ENCODE measurements at places on chromosomes 3 and 15.

DNA sequence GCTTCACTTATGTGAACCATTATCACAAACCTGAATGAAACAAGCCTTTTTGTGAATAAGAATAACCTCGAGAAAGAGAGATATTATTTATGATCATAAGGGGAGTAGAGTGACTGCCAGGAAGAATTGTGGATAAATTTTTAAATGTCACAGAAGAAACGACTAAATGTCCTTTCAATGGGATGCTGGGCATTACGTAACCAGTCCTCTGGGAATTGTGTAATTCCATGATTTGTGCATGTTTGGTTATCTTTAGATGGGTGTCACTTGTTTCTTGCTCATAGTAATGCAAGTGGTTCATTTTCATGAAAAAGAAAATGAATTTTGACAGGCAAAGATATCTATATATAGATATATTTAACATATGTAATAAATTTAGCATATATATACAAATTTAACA lies 379.5 kb upstream of the AGTR1 start:
- DNase-seq: no peak

GRCh38 chr3:172776049-172776717 lies 25.7 kb downstream of the ECT2 start:
- no peak for DNase-seq

DNA sequence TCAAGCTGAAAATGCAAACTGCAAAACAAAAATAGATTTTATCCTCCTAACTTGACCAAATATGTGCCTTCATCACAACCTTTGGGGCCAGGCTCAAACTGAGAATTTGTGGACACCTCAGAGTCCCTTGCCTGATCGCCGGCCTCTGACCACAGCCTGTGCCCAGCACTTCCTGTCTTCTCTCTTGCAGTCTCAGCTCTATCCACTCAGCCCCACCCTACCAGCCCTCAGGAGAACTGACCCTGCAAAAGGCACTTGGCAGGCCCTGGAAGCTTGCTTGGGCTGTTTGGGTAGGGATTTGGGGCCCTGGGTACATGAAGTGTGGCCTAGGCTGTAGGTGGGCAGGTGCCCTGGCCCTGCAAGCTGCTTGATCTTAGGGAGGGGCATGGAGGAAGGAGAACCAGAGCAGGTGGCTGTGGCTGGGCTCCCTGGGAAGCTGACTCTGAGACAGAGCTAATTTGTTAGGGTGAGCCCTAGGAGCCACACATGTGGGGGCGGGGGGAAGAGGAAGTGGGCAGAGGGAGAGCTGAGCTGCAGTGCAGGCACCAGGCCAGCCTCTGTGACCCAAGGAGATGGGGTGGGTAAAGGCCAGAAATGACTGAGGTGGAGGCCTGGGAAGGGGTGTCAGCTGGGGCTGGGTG lies 8.6 kb downstream of the CLEC3B start:
- no peak for DNase-seq

DNA sequence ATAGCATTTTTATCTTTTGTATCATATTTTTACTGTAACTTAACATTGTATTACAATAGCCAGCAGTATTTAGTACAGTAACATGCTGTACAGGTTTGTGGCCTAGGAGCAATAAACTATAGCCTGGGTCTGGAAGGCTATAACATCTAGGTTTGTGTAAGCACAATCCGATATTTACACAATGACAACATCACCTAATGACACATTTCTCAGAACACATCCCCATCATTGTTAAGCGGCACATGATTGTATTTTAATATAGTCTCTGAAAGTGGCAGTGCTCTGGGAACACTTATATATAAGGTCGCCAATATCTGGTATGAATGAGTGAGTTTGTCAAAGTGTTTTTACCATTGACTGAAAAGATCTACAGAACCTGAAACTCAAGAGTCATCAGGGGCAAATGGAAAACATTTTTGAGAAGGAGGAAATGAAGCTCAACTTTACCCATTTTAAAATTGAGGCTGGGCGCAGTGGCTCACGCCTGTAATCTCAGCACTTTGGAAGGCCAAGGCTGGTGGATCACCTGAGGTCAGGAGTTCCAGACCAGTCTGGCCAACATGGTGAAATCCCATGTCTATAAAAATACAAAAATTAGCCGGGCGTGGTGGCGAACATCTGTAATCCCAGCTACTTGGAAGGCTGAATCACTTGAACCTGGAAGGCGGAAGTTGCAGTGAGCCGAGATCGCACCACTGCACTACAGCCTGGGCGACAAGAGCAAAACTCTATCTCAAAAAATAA lies 38.8 kb upstream of the TNFSF10 start:
- no peak for DNase-seq

Data from activated T-helper 9 cell treated with anti-CD3 and anti-CD28 coated beads, Interleukin-2, amount 50 U/mL, for 16 hours (primary cell).